Stimulated activated CD8-positive, alpha-beta memory T cell treated with anti-CD3 and anti-CD28 coated beads, Interleukin-7, amount 100 ng/mL, for 4 hours (primary cell): ENCODE measurements at places on chromosomes 3 and 15.

DNA sequence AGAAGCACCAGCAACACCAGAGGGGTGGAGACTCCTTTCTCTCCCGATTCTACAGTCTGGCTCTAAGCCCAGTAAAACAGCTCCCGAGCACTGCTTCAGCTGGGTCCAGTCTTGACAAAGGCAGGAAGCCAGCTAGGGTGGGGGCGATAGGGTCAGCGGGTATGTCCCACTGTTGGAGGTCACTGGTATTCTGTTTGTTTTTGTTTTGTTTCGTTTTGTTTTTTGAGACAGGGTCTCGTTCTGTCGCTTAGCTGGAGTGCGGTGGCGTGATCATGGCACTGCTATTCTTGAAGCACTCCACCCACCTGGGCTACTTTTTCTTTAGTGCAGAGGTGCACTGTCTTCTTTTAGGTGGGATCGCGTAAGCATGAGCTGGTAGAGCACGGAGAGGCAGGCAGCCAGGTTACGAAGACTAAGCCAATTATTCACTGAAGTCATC is 16.3 kb downstream of the GCSAM start:
- DNase-seq: no peak

DNA sequence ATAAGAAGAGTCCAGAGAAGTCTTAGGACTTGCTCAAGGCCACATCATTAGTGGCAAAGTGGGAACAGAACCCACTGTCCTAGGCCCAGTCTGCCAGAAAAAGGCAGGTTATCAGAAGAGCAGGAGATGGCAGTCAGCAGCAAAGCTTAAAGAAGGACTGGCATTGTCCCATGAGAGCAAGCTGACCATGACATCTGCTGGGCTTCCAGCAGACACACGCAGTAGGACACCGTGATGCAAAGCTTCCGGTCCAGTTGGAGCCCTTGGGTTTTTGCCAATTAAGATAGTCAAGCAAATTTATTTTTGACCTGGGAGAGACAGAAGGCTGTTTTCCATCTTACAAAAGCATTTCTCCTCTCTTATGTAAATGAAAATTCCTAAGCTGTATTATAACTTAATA is 42.1 kb downstream of the ZBTB38 start:
- no peak for DNase-seq

- no peak for DNase-seq
These were observed 21.4 kb downstream of the FAH start for GRCh38 chr15:80174017-80174746.

- no peak for DNase-seq
These were observed 5.7 kb downstream of the ATP13A3 start for GRCh38 chr3:194481103-194481502.

- no peak for DNase-seq
These were observed 217.0 kb downstream of the TLE3 start for GRCh38 chr15:69880571-69881301.

- DNase-seq: no peak
These were observed 27.3 kb upstream of the FGD5 start for GRCh38 chr3:14791343-14791945.

DNA sequence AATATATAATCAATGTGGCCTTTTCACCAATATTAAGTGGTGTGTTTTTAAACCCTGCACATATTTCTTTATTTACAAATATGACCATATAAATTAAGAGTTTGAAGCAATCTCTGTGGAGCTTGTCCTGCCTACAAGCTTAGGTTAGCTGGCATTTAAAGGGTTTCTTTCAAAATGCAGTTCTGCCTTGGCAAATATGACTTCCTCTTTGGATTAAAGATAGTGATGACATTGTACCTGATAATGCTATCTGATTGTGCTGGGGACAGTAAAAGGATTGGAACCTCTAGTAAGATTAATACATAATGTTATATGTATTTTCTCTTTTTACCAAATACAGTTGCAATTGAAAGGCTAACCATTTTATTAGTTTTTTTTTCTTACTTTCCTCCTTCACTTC is 249.1 kb downstream of the OTOL1 start:
- DNase-seq: no peak
